HCT116 (cell line): ENCODE measurements at places on chromosomes 3 and 15.

- DNase-seq, result no peak
Measured at GRCh38 chr3:4900298-4900697, 78.9 kb upstream of the BHLHE40 start.

- DNase-seq, result no peak
Measured at GRCh38 chr3:150783920-150784746, 21.2 kb upstream of the SIAH2 start.

DNA sequence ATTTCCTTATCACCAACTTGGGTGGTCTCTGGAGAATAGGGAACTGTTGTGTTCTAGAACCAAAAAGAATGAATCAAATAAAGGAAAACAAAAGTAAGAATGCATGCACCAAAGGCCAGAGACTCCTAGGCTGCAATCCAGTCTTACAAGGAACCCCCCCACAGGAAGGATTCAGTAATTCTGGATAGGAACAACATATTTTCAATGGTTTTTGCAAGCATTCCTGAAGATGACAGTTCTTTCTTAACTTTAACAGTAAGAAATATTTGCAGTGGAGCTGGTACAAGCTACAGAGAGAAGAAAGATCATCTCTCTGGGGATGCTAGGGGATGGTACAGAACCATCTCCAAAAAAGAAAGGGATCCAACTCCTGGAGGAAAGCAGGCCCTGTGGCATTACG lies 116.2 kb upstream of the CHRM5 start:
- DNase-seq, result no peak

DNA sequence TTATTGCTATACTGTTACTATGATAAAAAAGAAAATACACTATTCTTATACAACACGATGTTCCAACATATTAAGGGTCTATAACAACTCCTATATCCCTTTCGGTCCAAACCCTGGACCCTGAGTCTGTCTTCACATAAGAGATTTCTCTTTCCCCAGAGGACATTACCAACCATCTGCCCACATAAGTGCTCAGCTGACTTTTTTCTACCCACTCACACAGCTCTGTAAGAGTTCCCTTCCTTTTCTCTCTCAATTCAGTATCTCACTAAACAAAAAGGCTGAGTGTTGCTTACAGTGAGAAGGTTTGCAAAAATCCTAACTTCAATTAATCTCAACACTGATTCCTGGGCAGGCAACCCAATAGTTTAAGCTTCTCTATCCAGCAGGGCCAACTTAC lies 30.5 kb downstream of the ITGB5 start:
- DNase-seq, result no peak

DNA sequence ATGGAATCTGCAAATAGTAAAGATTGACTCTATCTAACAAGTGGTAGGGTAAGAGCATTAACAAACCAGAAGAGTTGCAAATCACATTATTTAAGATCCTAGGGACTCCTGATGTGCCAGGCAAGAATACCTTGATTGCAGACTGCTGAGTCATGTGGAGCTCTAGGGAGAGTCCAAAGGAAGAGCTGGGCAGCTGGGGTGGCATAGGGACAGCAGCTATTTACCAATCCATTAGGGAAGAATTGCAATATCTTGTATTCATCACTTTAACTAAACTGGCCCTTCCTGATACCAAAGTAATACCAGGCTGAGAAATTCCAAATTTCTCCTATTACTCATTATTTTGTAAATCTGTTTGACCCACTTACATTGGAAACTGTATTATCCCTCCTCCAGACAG lies 52.2 kb upstream of the ACP3 start:
- no peak for DNase-seq

- no peak for DNase-seq
Measured at GRCh38 chr15:57031605-57032004, 113.2 kb downstream of the TCF12 start.

DNA sequence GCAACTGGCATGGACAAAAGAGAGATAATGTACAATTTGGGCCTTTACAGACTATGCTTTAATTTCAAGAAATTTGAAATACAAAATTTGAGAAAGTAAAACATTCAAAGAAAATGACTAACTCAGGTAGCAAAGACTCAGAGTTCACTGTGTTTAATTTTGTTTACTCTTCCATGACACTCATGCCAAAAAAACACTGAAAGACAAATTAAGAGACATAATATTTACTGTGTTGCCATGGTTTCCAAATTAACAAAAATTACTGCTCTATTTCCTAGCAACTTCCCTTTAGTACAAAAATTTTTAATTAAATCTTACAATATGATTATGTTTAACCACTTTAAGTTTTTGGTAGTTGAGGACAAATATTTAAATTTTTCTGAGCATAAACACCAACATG lies 29.6 kb downstream of the LRRFIP2 start:
- no peak for DNase-seq

GRCh38 chr3:72082776-72083462 lies 298.0 kb upstream of the PROK2 start:
- no peak for DNase-seq

DNA sequence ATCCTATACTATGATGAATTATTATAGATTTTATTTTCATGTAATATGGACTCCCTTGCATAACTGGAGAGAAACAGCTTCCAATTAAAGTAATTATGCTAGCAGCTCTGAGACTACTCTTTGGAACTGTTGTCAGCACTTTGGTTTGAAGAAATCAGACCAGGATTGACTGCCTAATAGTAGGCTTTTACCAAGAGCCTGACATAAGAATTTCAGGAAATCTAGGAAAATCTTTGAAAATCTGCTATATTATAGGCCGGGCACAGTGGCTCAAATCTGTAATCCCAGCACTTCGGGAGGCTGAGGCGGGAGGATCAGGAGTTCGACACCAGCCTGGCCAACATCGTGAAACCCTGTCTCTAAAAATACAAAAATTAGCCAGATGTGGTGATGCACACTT lies 62.9 kb downstream of the ZNF609 start:
- no peak for DNase-seq

DNA sequence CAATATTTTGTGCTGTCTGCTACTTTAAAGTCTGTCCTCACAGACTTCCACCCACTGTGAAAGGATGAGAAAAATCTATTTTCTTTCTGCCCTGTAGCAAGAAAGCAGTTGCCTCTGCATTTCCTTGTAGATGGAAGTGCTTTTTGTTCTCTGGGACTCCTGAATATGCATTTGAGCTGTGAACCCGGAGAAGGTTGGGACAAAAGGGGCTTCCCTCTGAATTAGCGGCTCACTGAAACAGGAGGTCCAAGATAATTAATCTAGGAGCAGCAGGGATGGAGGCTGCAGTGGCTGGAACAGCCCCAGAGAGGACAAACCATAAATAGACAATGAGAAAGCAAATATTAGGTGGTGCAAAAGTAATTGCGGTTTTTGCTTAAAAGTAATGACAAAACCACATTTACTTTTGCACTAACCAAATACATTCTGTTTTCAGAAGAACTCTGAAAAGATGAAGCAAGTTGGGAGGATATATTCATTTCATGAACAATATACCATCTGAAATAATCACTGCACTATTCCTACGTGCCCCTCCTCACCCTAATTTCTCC lies 143.4 kb upstream of the KBTBD8 start:
- no peak for DNase-seq

GRCh38 chr3:116740293-116740692 lies 30.7 kb downstream of the TUSC7 start:
- DNase-seq, result no peak

DNA sequence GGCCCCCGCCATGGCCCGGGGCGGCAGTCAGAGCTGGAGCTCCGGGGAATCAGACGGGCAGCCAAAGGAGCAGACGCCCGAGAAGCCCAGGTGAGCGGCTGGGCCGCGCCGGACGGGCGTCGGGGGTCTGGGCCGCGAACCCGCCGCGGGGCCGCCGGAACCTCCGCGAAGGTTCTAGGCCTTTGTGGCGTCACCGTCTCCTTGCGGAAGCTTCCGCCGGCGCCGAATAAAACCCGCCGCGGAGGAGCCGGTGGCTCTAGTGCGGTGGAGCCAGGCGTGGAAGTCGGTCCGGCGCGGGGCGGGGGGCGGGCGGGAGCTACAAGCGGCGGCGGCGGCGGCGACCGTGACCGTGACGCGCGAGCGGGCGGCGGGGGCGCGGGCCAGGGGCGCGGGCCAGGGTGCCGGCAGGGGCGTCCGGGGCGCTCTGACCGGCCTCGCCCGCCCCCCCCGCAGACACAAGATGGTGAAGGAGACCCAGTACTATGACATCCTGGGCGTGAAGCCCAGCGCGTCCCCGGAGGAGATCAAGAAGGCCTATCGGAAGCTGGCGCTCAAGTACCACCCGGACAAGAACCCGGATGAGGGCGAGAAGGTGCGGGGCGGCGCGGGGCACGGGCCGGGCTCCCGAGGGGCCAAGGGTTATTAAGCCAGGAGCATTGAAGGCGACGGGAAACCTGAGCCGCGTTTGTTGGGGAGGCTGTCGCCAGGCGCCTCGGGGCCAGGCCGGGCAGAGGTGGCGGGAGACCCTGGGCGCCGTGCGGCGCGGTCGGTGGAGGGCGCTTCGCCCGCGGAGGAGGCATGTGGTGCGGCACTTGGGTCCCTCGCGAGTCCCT lies at the start of gene DNAJA4:
Gene DNAJA4 (plus strand): TSS at position 259 of the 833 bp plus-strand sequence. CDS start 202 bp downstream, at position 461.
- no peak for DNase-seq

DNA sequence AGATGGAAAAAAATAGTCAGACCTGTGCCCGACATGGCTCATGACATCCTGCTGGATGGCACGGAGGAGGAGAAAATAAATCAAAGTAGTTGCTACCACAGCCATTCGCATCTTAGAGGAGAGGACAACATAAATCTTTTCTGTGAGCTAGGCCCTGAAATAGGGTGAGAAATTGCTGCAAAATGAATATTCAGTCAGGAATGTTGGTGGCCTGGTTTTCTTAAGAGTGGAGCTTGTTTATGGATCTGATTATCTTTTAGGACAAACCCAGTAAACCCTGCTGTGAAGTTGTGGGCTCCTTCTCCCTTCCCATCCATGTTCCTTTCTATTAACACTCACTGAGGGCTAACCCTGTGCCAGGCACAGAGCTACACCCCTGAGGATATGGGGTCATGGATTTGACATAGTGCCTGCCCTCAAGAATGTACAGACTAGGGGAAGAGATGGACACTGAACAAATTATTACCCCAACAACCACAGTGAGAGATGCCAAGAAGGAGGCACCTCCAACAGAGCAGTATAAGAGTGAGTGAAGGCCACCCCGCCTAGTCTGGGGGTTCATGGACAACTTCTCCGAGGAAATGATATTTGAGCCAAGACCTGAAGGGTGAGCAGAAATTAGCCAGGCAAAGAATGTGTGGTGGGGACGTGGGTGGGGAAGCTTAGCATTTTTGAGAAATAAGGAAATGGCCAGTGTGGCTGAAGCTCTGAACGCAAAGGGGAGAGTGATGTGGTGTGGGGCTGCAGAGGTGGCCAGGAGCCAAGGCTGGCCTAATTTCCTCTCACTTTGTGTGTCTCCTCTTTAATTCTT lies 68.9 kb upstream of the ARL8B start:
- DNase-seq, result no peak

DNA sequence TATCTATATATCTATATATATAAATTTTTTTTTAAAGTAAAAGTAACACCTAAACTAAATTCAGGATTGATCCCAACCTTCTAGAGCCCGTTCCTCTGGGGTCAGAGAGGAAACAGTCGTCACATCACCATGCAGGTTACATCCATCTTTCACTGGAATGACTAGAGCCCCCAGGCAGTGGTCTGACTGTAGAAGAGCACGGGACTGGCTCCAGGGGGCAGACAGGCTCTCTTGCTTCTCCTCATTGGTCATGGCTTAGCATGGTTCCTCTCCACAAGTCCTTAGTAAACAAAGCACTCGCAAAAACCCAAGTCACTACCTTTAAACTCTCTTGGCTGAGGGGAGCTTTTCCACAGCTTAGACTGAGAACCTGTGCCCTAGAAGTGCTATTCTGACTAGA lies 110.5 kb downstream of the NR2F2 start:
- no peak for DNase-seq

DNA sequence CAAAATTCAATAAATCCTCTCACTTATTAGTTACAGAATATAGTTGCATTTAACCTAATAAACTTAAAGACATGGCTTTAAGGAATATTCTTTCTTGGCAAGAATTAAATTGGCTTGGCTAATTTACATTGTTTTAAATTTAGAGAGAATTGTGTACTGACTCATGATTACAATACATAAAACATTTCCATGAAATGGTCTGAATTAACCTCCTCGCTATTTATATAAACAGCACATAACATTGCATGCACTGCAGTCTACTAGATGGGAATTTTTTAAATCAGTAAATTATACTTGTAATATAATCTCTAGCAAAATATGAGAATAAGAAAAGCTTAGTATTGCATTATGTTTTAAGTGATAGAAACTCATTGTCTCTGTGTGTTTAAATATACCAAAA lies 268.9 kb downstream of the SHOX2 start:
- DNase-seq, result no peak

DNA sequence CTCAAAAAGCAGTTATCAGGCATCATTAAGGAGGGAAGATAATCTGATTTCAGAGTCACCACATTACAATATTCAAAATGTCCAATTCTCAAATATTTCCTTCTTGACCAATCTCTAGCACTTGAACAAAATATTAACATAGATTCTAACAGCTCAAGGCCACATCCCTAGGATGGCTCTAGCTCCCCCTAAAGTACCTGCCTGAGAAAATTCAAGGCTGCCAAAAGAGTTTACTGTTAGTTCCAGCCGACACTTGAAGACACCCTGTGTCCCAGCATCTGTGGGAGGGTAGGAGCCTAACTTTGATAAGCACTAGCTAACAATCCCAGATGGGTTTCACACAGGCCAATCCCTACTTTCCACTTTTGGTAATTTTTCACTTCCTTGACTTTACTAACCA lies 10.4 kb downstream of the NSMCE3 start:
- no peak for DNase-seq

DNA sequence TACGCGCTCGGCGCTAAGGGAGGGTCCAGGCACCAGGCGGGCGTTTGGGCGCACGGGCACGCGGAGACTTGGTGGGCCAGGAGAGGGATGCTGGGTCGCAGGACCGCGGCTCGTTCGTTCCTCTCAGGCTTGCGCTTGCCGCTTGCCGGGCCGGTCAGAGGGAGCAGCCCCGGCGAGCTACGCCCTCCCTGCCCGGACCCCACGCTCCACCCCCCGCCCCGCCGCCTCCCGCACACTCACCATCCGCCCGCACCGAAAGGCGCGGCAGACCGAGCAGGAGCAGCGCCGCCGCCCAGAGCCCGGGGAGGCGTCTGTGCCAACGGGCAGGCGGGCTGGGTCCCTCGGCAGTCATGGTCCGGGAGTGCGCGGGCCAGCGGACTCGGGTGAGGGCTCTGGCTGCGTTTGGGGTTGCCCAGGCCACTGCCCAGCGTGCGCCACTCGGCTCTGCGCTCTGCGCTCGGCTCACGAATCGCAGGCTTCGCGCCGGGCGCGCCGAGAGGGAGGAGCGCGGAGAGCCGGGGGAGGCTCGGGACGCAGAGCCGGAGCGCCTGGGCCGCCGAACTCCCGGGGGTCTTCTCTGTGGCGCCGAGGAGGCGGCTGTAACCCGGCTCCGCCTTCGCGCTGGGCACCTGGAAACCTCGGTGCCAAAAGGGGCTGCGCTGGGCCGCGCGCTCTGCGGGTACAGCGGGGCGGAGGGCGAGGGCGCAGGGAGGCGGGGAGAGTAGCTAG lies at the start of gene SUSD5:
Gene SUSD5 (minus strand): TSS at position 365 of the 729 bp plus-strand sequence. CDS start 13 bp downstream, at position 352.
- DNase-seq, result no peak

DNA sequence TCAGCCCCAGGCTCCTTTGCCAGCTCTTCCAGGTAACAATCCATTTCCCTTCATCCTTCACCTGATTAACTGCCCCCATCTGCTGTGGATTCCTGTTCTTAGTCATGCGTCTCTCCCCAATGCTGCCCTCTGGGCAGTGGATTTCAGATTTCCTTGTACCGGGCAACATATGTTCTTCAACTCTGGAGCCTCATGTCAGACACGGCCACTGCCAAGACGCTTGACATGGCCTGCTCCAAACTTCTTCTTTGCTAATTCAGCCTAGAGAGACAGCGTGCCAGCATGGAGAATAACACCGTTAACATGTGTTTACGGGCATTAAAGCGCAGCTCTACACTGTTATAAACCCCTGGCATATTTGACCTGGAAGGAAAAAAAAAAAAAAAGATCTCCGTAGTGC lies 1035.1 kb upstream of the NR2F2 start:
- no peak for DNase-seq
